ENCODE measurements at places on chromosomes 2 and 18.

GRCh38 chr2:96556441-96557330 lies 20.1 kb downstream of the ARID5A start:
- no peak for DNase-seq

GRCh38 chr2:192932376-192932775 lies 737.6 kb upstream of the TMEFF2 start:
- no peak for DNase-seq

- DNase-seq = no peak
Measured at GRCh38 chr2:195945056-195945455, 123.6 kb downstream of the DNAH7 start.

- DNase-seq = no peak
Measured at GRCh38 chr18:9140381-9140780, 3.8 kb downstream of the ANKRD12 start.

- no peak for DNase-seq
Measured at GRCh38 chr2:109331896-109332848, 203.2 kb downstream of the SH3RF3 start.

DNA sequence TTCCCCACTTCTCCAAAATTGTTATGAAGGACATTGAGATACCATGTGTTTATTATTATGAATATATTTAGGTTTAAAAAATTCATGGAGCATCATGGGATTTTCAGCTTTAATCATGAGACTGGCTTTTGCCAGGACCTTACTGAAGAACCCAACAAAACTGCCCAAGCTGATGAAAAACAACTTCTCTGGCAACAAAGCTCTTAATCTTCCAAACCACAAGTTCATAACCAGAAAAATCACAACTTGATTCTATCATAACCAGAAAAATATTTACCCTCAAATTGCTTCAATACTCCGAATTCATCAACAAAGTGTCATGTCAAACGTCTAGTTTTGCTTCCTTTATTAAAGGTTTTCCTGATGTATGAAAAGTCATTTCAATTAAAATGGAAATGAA lies 971.8 kb upstream of the ACVR2A start:
- DNase-seq = no peak

- no peak for DNase-seq
Measured at GRCh38 chr2:229410264-229410663, 139.2 kb upstream of the PID1 start.

GRCh38 chr2:128410758-128411215 lies 92.1 kb upstream of the HS6ST1 start:
- DNase-seq = no peak

DNA sequence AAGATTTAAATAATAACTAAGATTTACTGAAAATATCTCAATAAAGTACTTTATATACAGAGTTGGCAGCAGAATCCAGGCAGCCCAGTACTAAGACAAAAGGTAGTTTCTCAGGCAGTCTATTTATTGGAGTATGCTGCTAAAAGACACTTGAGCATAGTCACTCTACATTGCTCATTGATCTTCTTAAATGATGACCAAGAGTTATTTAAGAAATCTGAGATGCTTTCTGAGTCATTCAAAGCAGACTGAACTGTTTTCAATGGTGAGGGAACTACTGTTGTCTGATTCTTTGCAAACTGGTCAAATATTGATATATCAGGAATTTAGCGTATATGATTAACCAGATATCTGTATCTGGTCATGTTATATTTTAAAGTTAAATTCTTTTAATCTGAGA lies 133.6 kb downstream of the PHLPP1 start:
- DNase-seq = no peak

DNA sequence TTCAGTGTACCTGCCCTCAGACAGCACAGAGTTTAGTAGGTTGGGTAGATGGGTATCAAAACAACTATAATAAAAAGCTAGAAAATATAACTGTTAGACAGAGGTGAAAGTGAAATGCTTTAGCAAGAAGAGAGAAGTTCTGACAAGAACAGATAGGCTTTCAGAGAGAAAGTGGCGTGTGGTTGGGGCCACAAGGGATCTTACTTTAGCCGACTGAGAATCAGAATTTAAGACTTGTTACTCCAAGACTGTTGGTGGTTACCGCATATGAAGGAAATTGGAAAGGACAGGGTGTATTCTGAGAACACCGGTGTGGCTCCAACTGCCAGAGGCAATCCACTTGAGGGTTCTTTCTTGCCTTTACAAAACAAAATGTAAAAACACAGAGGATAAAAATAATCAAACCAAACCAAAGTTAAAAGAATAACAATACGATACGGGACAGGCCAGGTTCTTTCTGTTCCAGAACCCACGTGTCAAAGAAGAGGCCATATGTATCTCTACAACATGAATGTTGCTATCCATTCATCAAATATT lies 44.4 kb upstream of the AGPS start:
- no peak for DNase-seq

- no peak for DNase-seq
Measured at GRCh38 chr2:9310377-9310776, 103.8 kb downstream of the ASAP2 start.

DNA sequence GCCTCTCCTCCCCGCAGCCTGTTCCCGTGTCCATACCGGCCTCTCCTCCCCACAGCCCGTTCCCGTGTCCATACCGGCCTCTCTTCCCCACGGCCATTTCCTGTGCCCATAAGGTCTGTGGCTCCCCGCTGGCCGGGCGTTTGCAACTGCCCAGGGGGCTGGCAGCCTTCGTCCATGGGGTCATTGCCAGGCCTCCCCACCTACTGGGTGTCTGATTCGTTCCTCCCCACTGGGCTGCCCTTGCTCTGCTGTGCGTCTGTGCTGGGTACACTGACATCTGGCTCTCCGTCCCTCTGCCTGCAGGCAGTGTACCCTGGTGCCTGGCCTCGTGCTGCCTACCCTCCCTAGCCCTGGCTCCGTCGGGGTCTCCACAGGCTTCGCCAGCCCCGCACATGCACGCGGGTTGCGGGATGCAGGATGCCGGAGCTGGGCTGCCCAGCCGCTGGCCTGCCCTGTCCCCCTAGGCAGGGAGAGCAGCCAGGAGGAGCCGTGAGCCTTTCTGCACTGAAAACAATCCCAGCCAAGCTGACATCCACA lies 67.8 kb downstream of the NFATC1 start:
- no peak for DNase-seq

DNA sequence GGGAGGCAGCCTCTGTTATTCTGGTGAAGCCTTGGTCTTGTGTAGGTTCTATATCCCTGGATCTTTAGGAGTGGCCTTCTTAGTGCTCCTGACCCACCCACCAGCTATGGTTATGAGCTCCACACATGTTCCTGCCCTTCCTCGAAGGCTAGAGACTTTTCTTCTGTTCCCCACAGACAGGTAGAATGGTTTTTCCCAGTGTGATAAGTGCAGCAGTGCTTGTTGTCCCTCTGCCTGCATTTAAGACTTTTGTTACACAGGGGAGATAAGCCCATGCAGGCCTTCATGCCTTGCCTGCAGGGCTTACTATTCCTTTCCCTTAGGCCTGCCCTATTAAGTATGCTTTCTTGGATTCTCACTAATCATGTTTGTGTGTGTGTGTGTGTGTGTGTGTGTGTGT lies 48.4 kb upstream of the DSC1 start:
- no peak for DNase-seq

DNA sequence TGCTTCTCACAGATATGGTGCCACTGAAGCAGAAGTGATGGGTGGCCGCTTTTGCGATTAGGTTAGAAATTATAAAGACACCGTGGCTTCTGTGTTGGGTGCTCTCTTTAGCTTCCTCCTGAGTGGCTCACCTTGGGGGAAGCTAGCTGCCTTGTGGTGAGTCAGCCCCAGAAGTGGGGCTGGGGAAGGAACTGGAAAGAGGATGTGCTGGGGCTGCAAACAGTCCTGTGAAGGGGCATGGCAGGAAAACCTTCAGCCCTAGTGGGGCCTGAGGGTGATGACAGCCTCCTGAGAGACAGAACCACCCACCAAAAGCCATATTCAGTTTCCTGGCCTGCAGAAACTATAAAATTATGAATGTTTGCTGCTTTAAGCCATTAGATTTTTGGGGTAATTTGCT lies 8.9 kb upstream of the ASB18 start:
- no peak for DNase-seq

- DNase-seq = no peak
Measured at GRCh38 chr2:67936969-67937368, 125.8 kb downstream of the C1D start.

GRCh38 chr2:201926067-201926466 lies 107.6 kb upstream of the FZD7 start:
- DNase-seq = no peak

DNA sequence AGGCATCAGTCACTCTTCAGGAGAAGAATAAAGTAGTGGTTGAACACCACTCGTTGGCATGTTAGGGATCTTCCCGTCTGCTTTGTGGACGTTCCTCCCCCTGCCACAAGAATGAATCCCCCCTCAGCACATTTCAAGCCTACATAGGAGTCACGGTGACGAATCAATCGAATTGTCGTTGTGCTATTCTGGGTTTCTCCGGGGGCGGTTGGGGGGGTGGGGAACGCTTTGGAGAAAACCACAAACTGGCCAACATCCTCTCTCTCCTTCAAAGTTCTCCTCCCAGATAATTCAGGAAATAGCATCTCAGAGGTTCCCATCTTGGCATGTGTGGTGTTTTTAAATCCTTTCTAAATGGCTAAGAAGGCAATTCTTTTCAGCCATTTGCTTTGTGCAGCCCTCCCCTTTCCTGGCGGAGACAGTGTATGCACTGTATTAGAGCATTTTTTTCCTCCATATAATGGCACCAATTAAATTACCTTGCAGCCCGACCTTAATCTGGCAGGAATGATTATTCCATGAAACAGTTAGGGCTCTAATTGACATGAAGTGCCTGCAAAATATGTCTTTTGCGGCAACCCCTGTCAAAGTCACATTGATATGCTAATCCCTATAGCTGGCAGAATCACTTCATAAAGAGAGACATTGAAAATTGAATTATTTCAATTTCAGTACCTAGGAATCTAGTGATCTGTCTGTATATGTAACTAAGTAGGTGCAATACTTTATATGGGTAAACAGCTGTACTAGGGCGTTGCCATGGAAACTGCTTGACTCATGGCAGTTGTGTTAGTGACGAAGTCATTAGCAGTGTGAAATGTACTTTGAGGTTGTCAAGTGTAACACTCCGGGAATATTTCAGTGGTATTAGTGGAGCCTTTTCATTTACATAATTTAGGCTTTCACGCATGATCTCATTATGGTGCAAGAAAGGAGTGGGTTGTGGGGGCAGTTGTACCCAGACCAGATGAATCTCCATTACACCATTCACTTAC lies 323.4 kb upstream of the SLC14A2 start:
- DNase-seq = no peak

GRCh38 chr2:229445501-229446211 lies 174.6 kb upstream of the PID1 start:
- DNase-seq = no peak

- DNase-seq = no peak
Measured at GRCh38 chr2:8141079-8141707, 540.7 kb upstream of the ID2 start.

- DNase-seq = no peak
Measured at GRCh38 chr18:61950371-61950770, 57.6 kb upstream of the RNF152 start.

- no peak for DNase-seq
Measured at GRCh38 chr18:52152036-52152435, 188.0 kb upstream of the DCC start.

DNA sequence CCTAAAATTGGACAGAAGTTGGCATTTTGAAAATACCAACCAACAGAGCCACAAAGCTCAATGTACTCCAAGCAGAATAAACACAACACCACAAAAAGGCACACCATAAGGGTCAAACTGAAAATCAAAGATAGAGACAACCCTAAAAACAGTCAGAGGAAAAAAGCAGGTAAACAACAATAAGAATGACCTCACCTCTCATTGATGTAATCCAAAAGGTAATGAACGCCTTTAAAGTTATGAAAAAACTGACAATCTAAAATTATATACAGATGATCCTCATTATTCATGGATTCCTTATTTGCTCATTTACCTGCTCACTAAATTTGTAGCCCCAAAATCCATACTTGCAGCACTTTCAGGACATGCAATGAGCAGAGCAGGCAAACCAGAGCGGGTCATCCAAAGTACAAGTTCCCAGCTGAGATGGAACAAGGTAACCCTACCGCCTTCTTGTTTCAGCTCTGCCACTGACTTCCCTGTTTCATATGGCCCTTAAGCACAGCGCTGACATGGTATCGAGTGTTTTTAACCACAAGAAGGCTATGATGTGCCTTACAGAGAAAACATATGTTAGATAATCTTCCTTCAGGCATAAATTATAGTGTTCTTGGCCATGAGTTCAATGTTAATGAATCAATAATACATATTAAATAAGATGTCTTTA lies 17.0 kb downstream of the RTN4 start:
- DNase-seq = no peak

DNA sequence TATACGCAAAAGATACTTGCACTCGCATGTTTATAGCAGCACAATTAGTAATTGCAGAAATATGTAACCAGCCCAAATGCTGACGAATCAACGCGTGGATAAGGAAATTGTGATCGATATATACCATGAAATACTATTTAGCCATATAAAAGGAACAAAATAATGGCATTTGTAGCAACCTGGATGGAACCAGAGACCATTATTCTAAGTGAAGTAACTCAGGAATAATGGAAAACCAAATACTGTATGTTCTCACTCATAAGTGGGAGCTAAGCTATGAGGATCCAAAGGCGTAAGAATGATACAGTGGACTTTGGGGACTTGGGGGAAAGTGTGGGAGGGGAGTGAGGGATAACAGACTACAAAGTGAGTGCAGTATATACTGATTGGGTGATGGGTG lies 1008.0 kb upstream of the CRIM1 start:
- no peak for DNase-seq

DNA sequence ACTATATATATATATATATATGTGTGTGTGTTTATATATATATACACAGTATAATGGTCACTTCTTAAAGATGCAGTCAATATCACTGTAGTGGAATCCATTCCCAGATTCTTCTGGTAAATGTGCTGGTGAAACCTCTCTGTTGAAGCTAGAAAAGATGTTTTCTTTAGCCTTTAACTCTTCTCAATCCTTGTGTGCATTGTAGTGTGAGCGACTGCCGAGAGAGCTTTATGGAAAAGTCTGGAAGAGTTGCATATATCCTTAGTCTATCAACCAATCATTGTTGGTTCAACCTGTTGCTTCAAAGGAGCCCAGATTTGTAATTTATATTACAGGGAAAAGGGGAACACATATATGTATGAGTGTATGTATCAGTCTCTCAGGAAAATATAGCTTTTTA lies 27.7 kb downstream of the SLC66A3 start:
- DNase-seq = no peak

DNA sequence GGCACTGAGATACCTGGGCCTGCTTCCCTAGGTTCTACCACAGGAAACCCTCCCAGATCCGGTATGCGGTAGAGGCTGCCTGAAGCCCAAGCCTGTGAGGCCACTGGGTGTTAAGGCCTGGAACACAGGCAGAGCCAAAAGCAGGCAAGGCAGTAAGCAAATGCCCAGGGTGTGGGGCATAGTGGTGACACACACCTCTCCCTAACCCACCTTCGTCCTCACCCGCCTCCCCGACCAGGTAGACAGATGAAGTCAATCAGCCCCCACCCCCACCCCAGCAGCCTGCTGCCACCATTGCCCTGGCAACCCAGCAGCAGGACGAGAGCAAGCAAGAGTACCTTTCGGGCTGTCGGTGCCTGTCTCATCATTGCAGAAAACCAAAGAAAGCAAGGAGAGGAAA lies 6.1 kb downstream of the DCTN1 start:
- DNase-seq = no peak

- no peak for DNase-seq
Measured at GRCh38 chr2:75594596-75594995, 33.9 kb upstream of the EVA1A start.

All from activated CD4-positive, alpha-beta T cell treated with anti-CD3 and anti-CD28 coated beads for 1 hour (primary cell).